Stimulated activated CD4-positive, alpha-beta T cell treated with anti-CD3 and anti-CD28 coated beads, Interleukin-1b, Interleukin-23, amount 100 ng/mL, for 1 hour (primary cell): ENCODE measurements at places on chromosomes 4 and X.

GRCh38 chrX:9659571-9660195 is 106.0 kb downstream of the GPR143 start:
- no peak for DNase-seq

DNA sequence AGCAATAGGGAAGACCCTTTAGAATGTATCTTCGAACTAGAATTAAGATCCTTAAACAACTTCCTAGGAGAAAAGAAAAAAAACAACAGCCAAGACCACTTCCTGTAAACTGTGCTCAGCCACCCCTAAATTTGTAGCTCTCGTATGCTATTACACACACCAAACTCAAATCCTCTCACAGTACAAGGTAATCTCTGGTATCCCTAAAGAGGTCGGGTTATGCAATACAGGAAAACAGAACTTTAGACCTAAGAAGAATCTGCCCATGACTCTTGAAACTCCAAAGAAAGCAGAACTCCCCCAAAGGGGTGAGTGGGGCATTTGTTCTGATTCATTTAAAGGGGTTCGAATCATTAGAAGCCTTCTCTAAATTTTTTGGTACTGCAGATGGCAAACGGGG is 170.9 kb upstream of the CASK start:
- DNase-seq = no peak

- DNase-seq = no peak
Measured at GRCh38 chr4:94491322-94491721, 39.6 kb downstream of the PDLIM5 start.

DNA sequence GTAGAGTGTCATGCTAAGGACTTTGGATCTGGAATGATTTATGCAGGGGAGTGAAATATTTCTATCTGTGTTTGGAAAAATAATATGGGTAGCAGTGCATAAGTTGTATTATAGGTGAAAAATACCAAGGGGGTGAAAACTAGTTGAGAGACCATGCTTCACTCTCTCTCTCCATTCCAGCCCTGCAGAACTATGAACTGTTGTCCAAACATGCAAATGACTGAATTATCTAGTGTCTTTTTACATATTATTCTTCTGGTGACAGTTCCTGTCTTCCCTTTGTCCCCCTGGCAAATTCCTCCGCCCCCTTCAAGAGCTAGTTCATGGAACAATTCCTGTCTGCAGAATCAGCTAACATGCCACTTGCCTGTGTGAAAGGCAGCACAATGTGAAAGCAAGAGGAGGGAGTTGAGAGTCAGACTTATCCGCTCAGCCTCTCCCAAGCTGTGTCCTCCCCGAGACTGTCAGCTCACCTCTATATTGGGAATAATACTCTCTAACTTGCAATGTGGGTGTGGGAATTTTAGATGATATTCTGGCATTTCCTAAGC is 2.3 kb downstream of the PF4 start:
- DNase-seq = no peak
